Stimulated activated CD8-positive, alpha-beta memory T cell treated with anti-CD3 and anti-CD28 coated beads, Interleukin-15, amount 100 ng/mL, for 1 hour (primary cell): ENCODE measurements at places on chromosomes 12 and 14.

- DNase-seq = no peak
Measured at GRCh38 chr12:93192878-93193277, 184.8 kb upstream of the NUDT4 start.

DNA sequence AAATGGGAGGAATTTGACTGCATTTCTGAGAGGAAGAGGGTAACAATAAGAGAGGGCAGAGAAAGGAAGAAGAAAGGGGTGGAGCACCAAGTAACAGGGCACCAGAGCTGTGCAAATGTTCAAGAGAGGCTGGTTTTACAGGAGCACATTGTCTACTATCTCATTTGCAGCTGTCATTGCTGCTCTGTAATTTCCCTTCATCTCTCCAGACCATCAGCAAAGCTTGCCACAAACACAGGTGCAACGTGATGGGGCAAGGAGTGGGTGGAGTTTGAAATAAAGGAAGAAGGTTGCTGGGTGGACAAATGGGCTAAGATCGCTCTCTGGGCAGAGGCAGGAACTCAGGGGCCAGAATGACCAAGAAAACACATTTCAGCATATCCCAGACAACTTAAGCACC is 47.9 kb upstream of the PLEKHG6 start:
- DNase-seq = no peak

- DNase-seq = no peak
Measured at GRCh38 chr12:31740628-31741027, 11.8 kb upstream of the AMN1 start.

DNA sequence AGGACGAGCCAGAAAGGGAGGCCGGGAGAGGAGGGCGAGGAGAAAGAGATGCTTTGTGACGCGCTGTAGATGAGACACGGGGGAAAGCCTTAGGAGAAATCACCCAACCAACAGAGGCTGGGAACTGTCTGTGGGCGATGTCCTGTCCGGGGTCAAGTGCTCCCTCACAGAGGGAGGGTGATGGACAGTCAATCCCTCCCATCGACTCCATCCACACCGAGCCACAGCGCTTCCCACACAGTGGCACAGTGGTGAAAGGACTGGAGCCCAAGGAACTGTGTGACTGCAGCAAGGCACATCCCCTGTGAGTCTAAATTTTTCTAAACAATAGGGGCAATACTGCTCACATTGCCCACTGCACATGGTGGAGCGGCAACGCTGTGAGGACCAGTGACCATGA is 89.1 kb downstream of the TTC7B start:
- DNase-seq = no peak

GRCh38 chr12:26246483-26247164 is 51.3 kb downstream of the SSPN start:
- DNase-seq = no peak

DNA sequence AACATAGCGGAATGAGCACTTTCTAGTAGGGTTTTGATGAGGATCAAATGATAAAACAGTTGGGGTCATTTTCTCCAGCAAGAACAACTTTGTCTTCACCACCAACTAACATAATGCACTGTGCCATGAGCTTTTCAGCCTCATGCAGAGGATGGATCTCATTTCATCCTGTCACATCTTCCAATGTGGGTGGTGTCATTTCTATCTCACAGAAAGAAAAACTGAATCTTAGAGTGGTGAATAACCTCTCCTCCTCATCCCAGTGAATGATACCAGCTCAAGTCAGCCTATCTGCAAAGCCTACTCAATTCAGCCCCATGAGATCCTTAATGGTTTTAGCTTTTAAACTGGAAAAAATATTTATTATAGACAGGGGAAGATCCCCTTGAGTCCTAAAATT is 1147.2 kb downstream of the VRK1 start:
- DNase-seq = no peak

GRCh38 chr14:100031506-100032281 is 33.5 kb upstream of the EVL start:
- no peak for DNase-seq

DNA sequence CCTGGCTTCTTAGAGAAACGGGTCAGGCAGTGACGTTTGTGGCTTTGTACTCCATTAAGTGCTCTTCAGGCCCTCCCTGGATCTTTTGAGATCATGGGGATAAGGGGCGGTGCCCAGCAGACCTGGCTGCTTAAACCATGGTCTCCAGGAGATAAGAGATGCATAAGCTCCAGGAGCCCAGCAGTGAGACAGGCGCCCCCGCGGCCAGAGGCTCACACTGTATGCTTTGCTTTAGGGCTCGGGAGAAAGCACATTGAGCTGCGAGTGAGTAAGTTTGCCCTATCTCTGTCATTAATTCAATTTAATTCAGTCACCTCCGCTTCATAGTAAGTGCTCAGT is 359.5 kb downstream of the CACNA1C start:
- DNase-seq = no peak

DNA sequence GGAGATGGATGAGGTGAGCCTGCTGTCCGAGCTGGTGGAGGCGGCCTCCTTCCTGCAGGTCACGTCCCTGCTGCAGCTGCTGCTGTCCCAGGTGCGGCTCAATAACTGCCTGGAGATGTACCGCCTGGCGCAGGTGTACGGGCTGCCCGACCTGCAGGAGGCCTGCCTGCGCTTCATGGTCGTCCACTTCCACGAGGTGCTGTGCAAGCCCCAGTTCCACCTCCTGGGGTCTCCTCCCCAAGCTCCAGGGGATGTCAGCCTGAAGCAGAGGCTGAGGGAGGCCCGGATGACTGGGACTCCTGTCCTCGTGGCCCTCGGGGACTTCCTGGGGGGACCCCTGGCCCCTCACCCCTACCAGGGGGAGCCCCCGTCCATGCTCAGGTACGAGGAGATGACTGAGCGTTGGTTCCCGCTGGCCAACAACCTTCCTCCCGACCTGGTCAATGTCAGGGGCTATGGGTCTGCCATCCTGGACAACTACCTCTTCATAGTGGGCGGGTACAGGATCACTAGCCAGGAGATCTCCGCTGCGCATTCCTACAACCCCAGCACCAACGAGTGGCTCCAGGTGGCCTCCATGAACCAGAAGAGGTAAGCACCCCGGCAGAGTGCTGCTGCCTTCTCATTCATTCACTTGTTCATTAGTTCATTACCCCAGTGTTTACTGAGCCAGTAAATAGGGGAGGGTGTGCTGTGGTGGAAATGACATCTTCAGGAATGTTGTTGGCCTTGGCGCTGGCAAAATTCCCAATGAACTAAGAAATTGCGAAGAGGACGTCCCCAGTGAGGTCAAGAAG is 774 bp upstream of the MANSC4 start:
- no peak for DNase-seq
